Kidney glomerular epithelial cell (primary cell): ENCODE measurements at places on chromosomes 13 and 19.
A peak's percentile ranks its signal among the peaks of the same experiment; 100 is the strongest.

DNA sequence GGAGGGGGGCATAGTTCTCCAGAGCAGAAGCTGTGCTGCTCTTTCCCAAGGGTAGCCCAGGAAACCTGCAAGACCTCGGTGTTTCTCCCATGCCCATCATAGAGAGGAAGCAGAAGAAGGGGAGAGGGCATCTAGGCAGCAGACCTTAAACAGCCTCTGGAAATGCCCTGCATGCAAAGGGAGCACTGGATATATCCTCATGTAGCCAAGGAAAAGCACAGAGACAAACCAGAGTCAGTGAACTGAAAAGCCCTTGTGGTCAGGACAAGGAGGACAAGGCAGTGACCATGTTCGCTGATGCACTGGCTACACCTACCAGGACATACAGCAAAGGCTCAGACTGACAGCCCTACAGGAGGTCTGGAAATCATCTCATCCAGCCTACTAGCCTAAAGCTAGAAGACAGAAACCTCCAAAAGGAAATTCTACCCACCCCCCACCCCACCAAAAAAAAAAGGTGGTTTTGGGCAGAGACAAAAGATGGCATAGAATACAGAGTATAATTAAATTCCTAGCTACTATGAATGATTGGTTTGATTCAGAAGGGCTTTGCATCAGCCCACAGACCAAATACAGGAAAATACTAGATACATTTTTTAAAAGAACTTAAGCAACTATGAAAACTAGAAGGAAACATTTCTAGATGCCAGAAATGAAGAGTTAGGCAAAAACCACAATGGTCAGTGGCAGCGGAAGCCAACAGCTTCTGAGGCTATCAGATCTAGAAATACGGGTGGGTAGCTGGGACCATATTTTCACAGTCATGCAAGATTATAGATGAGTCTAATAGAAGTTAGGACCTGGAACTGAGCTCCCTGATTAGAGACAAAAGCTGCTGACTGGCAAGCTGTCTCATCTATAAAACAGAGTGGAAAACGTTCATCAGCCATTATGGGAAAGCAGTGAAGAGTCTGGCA, 4.4 kb upstream of the TBC1D4 start:
- no peak for DNase-seq

DNA sequence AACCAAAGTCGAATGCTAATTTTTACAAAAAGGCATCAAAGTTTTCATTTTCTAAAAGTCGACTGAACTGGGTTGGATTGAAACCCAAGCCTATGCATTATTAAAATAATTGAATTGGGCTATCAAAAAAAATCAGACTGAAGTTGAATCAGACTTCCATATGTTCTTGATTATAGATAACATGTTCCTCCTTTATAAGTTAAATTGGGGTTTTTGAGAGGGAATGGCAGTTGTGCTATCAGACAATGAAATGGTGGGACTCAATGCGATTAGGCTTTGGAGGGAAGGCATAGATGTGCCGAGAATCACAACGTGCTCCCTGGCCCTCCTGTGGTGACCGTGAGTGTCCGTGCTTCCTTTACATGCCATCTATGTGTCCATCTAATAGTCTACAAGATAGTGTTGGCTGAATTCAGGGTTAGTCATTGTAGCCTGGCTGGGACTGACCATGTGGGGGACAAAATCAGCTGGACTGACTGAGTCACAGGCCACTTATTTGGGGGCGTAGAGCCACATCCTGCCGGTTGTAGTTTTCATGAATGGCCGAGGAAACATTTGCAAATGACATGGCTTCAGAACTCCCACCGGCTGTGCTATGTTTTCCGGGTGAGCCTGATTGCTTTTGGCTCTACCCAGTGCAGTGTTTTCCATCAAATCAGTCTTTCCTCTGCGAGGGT, 37.1 kb upstream of the OLFM4 start:
- no peak for DNase-seq

DNA sequence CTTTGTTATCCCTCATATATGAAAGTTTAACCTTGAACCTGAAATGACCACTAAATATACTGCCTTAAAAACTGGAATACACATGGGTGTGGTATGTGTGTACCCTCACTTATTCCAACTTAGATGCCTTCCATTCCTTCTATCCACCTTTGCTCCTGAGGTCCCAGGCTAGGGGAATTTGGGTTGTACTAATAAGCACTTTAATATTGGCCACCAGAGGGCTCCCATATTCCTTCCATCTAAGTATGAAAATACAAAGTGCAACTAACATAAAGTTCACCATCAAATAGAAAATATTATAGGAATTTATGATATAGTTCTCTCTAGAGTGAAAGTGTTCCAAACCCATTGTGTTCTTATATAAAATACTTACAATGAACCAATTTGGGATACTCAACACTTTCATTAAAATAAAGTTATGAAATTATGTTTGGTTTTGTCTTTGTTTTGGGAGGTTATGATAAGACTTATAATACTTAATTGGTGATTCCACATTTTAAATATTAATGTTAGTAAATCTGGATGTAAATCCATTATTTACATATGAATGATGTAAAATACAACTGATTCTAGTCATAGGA, 62.3 kb downstream of the ITGBL1 start:
- DNase-seq, result peak; percentile 63

DNA sequence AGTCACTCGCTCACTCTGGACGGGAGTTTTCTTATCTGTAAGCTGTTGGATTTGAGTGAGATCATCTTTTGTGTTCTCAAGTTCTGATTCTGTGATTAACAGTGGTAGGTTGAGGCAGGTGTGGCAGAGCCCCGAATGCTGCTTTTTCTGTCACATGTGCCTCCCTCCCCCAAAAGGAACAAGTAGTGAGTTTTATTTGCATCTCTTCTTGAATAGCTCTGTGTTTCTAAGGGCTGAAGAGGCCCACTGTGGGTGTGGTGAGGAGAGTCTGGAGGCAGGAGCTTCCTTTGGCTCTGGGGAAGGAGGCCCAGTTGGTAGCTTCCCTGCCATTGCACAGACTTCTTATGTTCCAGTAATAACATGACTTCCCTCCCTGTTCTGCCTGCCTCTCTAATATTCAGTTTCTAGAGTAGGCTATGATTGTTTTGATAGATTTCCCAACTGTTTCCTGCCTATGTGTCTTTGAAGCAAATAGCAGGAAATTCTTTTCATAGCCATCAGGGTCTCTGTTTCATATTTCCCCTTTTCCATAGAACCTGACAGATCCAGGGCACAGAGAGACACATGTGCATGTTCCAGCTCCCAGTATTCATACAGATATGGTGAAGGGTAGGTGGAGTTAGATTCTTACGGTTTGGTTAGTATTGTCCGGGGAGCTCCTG, 23.9 kb upstream of the CXCL17 start:
- no peak for DNase-seq

DNA sequence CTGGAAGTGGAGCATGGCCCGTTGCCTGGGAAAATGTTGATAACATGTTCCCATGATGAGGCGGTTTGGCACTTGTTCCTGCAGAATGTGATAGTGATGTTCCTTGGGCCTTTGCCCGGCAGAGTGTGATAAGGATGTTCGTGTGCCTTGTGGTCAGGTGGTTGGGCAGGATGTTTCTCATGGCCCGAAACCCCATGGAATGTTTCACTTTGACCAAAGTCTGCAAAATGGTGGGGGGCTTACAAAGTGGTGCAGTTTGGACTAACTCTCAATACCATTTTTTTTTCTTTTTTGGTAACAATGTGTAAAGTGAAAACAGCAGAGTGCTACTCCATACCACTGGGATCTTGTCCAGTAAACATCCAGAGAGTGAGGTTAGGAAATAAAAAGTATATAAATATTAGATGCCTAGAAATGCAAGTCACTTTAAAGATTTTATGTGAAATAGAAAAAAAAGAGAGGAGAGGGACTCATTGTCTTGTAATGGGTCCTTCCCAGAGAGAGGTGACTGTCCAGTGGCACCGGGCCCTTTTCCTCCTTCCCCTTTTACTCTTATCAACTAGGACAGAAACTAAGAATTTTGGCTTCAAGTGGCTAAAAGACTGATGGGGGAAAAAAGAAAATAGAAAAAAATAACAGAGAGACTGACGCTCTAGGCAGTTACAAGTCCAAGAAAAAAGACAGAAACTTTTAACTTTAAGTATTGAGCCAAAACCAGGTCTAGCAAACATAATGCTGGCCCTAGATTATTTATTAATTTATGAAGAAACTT, 5.7 kb downstream of the FPR3 start:
- DNase-seq, result no peak

GRCh38 chr13:60094385-60095088, 69.2 kb downstream of the DIAPH3 start:
- DNase-seq, result no peak

GRCh38 chr19:3084943-3085342, 9.2 kb upstream of the GNA11 start:
- DNase-seq, result no peak
